Kidney capillary endothelial cell (primary cell): ENCODE measurements at places on chromosomes 11 and 22.

GRCh38 chr22:25039255-25039654 is 86.7 kb downstream of the KIAA1671 start:
- DNase-seq = no peak

DNA sequence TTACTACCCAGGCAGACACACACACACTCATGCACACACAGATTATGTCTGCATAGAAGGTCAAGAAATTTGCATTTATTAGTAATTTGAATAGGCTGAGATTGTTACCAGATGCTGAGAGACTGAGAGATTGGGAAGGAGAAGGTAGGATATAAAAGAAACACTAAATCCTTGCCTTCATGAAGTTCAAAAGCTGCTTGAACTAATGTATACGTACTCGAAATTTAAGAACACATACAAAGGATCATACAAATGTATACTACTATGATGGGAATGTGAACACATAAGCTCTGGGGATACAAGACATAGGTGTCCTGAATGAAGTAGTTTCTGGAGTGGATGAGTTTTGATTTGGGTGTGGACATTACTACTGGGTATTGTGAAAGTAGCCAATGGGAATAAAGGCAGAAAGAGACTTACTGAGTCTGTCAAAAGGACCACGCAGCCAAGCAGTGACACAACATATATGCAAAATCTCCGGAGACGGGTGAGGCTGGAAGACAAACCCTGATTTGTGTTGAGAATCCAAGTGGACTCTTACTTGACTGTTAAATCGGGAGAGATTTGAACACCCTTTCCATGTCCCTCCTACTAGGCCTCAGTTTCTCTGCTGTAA is 7.3 kb upstream of the PKNOX2 start:
- no peak for DNase-seq

DNA sequence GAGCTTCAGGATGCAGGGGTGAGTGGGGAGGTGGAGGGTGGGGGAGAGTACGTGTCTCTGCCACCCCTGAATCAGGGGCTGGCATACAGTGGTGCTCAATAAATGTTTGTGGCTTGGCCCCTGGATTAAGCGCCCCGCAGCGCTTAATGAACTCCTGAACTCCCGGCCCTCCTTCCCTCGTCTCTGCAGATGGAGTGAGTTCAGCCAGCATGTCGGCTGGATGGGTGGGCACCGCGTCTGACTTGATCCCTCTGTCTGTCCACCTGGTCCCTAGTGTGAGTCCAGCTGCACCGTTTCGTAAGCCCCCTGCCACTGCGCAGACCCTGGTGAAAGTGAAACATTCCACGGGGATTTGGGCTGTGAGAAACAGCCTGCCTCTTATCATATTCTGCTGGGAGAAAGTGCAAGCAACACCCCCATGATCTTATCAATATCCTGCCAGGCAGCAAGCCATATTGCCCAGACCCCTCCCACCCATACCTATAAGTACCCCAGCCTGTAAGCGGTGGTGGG is 12.0 kb upstream of the MRGPRD start:
- DNase-seq = no peak

DNA sequence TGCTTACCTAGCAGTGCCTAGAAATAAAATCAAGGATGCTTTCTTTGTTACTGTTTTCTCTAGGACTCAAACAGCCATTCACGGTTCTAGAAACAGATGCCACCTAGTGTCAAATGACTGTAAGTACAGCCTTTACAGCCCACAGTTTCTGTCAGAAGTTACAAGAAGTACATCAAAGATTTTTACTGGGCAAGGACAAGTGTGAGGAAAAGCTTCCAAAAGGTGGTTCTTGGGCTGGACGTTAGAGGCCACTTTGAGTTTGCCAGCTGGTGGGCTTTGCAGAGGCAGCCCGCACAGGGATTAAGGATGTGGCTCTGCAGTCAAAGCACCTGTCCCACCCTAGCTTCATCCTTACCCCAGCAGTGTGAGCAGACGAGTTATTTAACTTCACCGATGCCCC is 6.9 kb downstream of the KMT5B start:
- peak; percentile 48 for DNase-seq

GRCh38 chr11:69378303-69379141 is 84.6 kb downstream of the MYEOV start:
- no peak for DNase-seq

DNA sequence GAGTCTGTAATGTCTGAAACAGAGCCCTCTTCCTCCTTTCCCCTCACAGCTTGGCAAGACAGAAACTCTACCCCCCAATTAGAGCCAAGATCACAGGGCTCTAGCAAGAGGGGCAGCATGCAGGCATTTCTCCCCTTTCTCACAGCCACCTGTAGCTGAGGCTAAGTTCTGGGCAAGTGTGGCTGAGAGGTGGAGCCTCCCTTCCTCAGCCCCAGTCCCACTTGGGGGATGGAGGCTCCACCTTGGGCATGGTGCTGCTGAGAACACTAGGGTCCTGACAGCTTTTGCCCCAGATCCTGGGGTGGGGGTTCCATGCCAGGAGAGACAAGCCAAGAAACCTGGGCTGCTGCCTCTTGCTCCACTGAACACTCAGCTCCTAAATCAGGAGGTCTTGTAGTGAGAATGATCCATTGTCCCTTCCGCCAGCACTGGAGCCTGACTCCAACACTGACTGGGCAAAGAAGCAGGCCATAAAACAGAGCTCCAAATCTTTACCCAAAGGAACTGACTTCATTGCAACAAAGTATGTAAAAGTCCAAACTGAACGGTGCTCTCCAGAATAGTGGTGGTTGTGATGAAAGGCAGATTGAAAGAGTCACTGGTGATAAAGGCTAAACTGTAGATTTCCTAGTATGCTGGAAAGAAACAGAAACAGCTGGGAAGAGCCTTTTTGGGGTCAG is 25.6 kb downstream of the NARS2 start:
- DNase-seq = no peak

DNA sequence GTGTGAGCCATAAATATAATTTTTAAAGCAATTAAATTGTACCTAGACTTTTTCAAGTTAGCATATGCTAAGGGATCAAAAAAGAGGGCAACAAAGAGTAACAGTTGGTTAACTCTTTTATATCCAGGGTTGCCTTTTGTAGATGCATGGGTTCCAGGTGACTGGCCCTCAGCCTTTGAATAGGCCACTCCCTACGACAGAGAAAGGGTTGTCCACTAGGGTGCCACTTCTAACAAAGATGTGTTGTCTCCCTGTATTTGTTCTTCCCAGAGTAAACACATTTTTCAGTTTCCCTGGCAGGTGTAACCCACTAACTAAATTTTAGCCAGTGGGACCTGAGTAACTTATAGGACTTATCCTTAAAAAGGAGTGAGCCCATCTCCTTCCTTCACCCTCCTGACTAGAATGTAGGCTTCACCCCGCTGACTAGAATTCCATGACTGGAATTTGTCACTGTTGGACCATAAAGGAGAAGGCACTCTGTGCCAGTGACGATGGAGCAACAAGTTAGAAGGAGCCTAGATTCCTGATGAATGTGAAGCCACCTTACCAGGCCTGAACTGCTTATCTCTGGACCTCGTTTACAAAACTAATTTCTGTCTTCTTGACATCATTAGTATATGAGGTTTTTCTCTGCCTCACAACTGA is 16.6 kb downstream of the TUG1 start:
- no peak for DNase-seq

DNA sequence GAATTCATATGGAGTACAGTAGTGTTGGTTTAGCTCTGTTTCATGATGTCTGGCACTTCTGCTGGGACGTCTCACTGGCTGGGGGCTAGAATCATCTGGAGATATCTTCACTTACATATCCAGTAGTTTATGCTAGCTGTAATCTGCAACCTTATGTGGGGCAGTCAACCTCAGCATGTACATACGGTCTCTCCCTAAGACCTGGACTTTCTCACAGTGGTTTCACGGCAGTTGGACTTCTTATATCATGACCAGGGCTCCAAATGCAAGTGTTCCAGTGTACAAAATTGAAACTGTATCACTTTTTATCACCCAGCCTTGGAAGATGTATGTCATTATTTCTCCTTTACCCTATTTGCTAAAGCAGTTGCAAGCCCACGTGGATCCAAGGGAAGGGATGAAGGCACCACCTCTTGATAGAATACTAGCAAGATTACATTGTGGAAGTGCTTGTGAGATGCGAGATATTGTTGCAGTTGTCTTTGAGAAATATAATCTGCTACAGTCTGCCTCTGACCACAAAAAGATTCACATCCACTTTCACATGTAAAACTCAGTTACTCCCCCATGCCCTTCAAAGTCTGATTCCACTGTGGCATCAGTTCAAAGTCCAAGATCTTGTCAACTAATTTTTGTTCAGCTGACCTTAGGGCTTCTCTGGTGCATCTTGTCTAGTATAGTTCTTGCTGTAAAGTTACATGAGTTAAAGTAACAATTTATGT is 316.6 kb upstream of the NCAM1 start:
- no peak for DNase-seq

DNA sequence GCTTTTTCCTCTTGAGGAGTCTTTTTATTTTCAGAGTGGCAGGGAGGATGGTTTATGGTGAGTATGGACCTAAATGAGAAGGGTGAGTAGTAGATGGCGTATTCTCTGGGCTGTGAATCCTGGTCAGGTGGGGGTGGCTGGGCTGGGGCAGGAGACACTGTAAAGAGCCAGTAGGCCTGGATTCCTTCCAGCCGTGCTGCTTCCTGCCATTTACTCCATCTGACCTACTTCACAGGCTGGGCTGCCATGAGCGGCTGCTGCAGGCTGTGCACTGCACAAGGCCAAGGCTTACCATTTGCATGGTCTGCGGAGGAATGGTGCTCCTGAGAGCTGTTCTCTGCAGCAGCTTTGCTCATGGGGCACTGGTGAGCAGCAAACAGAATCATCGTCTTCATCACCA is 297.6 kb downstream of the KIRREL3 start:
- no peak for DNase-seq

GRCh38 chr11:110323786-110324185 is 27.4 kb upstream of the RDX start:
- DNase-seq = no peak

DNA sequence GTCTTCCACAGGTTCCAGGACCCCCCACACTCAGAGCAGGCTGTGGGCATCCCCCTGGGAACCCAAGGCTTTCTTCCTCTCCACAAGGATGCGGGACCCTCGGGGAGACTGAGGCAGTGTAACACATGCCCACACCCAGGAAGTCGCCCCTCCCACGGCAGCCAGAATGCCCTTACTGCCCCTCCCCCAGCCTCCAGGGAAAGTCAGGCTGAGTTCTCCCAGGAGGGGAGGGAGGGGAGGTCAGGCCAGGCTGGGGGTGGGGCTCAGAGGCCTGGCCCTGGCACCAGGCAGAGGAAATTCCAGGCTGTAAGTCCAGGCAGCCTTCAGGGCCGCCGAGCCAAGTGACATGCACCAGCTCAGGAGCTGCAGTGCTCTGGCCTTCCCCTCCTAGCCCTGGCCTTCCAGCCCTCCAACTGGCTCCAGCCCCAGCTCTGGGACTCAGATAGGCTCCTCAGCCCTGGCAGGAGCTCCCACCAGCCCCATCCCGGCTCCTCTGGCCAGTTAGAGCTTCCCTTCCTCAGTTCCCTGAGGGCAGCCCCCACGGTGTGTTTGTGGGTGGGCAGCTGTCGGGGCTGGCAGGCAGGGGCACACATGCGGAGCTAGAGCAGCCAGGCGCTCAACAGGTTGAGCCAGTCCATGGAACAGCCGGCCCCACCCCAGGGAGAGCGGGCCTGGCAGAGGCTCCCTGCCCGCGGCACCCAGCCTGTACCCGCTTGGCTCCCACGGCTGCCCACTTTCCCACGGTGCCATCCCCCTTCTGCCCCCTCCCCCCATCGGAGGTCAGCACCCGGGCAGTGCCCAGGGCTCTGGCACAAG is 3.6 kb downstream of the BCL9L start:
- DNase-seq = no peak

DNA sequence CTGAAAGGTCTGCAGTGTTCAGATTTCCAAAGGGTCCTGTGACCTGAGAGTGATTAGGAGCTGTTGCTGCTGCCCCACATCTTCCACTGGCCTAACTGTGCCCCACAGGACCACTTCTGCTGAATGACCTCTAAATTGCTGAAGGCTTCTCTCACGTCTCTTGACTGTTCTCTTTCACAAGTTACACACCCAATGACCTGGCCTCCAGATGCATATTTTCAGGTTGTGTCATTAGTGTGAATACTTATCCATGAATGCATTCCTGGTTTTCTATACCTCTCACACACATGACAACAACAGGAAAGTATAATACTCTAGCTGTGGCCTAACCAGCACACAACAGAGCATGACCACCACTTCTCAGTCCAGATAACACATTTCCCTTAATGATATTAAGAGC is 15.4 kb downstream of the PRR14L start:
- no peak for DNase-seq

GRCh38 chr11:57493507-57494503 is 21.7 kb downstream of the SLC43A1 start:
- DNase-seq = no peak

DNA sequence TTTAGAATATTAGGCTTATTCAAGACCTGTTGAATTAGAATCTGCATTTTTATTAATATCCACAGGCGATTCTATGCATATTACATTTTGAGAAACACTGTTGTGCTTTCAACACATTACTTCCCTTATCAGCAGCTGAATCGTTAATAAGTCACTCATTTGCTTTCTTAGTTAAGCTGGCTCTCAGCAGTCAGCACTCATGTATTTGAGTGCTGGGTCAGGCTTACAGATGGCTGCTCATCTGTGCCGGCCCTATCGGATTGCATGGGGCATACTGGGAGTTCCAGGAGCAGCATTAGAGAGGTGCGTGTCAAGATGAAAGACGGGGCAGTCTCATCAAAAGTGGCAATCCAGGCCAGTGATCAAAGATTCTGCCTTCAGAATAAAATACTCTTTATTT is 10.8 kb upstream of the OR51L1 start:
- no peak for DNase-seq

- DNase-seq = no peak
Observed at GRCh38 chr11:118804094-118804493, 13.1 kb upstream of the DDX6 start.

GRCh38 chr11:5300251-5300650 is 1.5 kb downstream of the OR51B4 start:
- no peak for DNase-seq

DNA sequence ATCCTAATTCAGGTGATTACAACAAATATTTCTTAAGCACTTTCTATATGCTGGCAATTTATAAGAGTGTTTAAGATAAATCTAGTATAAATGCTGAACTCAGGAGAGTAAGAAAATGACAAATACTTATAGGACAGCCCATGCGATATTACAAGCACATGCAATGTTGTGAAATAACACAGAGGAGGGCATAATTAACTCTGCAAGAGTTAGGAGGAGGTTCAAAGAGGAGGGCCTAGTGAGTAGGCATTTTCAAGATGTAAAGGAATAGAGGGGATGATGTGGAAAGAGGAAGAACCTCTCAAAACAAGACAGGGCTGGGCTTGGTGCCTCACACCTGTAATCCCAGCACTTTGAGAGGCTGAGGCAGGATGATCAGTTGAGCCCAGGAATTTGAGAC is 37.1 kb upstream of the IL17RA start:
- DNase-seq = no peak

GRCh38 chr22:37097346-37097745 is 12.2 kb downstream of the TMPRSS6 start:
- no peak for DNase-seq

DNA sequence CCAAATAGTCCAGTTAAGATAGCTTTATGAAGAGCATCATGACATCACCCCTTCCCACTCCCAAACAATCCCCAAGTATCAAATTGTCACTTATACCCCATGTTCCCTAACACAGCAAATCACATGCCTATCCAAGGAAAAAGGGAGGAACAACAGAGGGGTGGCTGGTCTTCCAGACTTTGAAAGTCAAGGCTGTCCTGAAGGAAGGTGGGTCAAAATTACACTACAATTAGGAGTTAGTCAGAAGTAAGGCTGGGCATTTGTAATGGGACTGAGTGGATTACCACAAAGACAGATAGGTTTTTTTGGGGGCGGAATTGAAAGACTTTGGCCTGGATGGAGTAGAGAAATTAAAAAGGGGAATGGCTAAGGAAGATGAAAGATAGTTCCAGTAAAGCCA is 5.9 kb downstream of the PRAME start:
- no peak for DNase-seq
